ENCODE measurements at places on chromosomes 5 and 9. TPM values are rescaled to one million over a fixed set of nuclear protein-coding genes. Genes with fewer than 3 reads are reported as not detected.
A peak's percentile ranks its signal among the peaks of the same experiment; 100 is the strongest.

The NMUR2 gene
- not detected for total RNA-seq

The TMEM8B gene
- 10.5 TPM for total RNA-seq

DNA sequence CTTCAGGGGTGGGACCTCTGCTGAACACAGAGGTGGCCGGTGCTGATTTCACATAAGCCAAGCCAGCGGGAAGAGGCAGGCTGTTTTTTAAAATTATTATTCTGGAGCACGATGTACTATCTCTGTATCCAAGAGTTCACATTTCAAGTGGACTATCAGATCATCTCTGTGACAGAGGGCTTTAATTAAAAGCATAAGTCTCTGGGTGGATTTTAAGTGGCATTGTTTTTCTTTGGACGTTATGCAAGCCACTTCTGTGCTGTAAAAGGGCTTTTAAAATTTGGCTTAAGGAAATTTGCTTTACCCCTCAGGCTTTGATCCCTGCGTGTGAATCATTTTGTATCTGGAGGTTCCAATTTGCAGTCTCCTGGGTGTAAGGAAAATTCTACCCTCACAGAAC is 124.7 kb downstream of the PALM2AKAP2 start:
- no peak for DNase-seq
- no peak overlapping the region for H3K27ac ChIP-seq
- H3K4me3 ChIP-seq = no peak overlapping the region
- H3K4me1 ChIP-seq = no peaks in the 10 kb centered on the region
- no peaks in the 10 kb centered on the region for H3K27me3 ChIP-seq
- no peaks in the 10 kb centered on the region for H3K36me3 ChIP-seq

The MYMK gene
- total RNA-seq = not detected

GRCh38 chr9:33285502-33285901 is 4.8 kb upstream of the NFX1 start:
- no peak overlapping the region for H3K4me3 ChIP-seq
- no peaks in the 10 kb centered on the region for H3K27me3 ChIP-seq
- no peak overlapping the region for H3K27ac ChIP-seq
- H3K36me3 ChIP-seq = peaks cover 9% of the 10 kb centered on the region

- DNase-seq = no peak
- H3K27ac ChIP-seq = no peak overlapping the region
- no peaks in the 10 kb centered on the region for H3K4me1 ChIP-seq
- H3K27me3 ChIP-seq = no peaks in the 10 kb centered on the region
- H3K4me3 ChIP-seq = no peak overlapping the region
Observed at GRCh38 chr9:32989660-32990059, 11.8 kb downstream of the APTX start.

- H3K4me1 ChIP-seq = peaks cover 52% of the 10 kb centered on the region
- H3K36me3 ChIP-seq = no peaks in the 10 kb centered on the region
- no peaks in the 10 kb centered on the region for H3K27me3 ChIP-seq
- peak; percentile 66 for DNase-seq
- peak overlapping the region; percentile 97 for H3K4me3 ChIP-seq
Observed at GRCh38 chr9:83706676-83707517, 861 bp downstream of the UBQLN1 start.

DNA sequence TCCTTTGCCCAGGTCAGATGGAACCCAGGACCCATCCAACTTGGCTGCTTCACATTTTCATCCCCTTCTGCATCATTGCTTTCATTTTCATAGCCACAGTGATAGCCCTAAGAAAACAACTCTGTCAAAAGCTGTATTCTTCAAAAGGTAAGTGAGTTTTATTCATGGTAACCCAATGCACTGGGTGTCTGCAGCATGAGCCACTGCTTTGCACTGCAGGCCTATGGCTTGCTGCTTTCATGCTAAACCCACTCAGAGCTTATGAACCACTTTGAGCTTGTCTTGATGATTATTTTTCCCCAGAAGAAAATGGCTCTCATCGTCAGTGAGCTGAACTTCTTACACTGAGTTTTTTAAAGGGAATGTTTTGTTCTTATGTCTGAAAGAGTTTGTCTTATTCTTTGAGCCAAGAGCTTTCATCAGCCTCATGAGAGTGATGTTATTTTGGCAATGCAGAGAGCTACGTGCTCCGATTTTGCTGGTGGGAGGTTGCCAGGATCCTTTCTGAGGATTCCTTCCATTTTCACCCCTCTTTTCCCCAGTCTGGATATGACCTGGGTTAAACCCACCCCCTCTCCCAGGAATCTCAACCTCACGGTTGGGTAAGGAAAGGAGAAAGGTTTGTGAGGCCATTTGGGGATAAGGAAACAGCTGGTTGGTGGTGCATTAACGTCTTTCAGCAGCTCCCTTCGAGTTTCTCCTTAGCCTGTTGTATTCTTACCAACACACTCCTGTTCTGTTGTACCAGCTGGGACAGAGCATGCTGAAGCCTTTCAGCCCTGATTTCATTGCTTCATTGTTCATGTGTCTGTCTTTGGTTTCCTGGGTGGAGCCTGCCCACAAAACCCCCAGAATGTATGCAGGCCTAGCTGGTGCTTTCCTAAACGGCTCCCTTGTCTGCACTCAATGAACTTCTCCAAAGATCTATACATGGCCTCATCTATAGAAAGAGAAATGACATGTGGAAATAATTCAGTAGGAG is 47.6 kb downstream of the PDCD1LG2 start:
- peak overlapping the region; percentile 14 for H3K4me3 ChIP-seq
- no peaks in the 10 kb centered on the region for H3K36me3 ChIP-seq
- peak; percentile 79 for DNase-seq
- no peaks in the 10 kb centered on the region for H3K27me3 ChIP-seq
- H3K27ac ChIP-seq = peak overlapping the region; percentile 56

The TRIM36 gene
- not detected for total RNA-seq

GRCh38 chr5:109939116-109939682 is 249.5 kb downstream of the MAN2A1 start:
- DNase-seq = no peak
- no peak overlapping the region for H3K27ac ChIP-seq
- H3K27me3 ChIP-seq = no peaks in the 10 kb centered on the region
- H3K4me1 ChIP-seq = no peaks in the 10 kb centered on the region
- H3K36me3 ChIP-seq = no peaks in the 10 kb centered on the region

DNA sequence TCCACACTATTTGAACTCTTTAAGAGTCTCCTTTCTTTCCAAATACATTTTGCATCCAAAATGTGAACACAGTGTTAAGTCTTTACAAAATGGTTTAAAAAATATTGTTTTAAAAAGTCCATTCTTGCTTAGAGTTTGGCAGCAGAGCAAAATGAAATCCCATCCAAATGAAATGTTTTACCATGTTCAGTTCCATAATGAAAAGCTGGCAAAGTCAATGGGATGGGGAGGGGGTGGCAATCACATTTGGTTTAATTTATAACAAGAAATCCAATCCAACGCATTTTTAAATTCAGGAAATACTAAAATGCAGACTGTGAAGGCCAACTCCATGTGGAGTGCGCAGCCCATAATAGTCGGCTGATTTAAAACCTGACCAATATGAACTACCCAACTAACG is 39.4 kb downstream of the MRPL36 start:
- no peaks in the 10 kb centered on the region for H3K4me1 ChIP-seq
- no peak overlapping the region for H3K4me3 ChIP-seq
- DNase-seq = no peak

The TXNDC8 gene
- not detected for total RNA-seq

The PCDHB8 gene
- total RNA-seq = not detected

DNA sequence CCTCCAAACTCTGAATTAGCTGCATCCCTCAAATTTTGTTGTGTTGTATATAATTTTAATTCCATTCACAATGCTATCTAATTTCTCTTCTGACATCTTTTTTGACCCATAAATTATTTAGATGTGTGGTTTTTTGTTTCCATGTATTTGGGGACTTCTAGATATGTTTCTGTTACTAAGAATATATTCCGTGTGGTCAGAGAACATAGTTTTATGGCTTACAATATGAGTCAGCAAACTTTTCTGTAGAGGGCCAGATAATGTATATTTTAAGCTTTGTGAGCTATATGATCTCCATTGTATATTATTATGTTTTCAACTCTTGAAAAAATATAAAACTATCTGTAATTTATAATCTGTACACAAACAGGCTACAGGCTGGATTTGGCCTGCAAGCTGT is 33.4 kb downstream of the MVB12B start:
- no peak overlapping the region for H3K4me3 ChIP-seq
- no peak overlapping the region for H3K27ac ChIP-seq
- no peaks in the 10 kb centered on the region for H3K27me3 ChIP-seq
- H3K36me3 ChIP-seq = no peaks in the 10 kb centered on the region

All from CD4-positive, alpha-beta memory T cell (primary cell).